Fibroblast of villous mesenchyme (primary cell): ENCODE measurements at places on chromosomes 6 and 20. TPM values are rescaled to one million over a fixed set of nuclear protein-coding genes. Genes with fewer than 3 reads are reported as not detected.

DNA sequence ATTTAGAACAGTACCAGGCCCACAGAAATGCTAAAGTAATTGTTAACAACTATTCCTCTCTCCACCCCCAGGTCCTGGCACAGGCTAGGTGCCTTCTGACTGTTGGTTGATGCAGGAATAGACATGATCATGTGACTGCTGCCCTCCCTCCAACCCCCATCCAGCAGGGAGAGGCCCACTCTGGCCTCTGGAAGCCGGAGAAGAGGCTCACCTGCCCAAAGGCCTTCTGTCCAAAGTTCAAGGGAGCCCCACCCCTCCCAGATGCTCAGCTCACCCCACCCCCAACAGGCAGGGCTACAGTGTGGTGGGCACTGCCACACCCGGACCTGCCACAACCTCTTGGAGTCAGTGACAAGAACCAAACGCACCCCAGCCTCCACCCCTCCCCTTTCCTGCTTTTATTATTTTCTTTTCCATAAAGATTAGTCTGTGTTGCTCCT is 26.9 kb upstream of the FOXP4 start:
- DNase-seq, result no peak

GRCh38 chr6:84453499-84453898 is 226.1 kb upstream of the CEP162 start:
- DNase-seq, result no peak

DNA sequence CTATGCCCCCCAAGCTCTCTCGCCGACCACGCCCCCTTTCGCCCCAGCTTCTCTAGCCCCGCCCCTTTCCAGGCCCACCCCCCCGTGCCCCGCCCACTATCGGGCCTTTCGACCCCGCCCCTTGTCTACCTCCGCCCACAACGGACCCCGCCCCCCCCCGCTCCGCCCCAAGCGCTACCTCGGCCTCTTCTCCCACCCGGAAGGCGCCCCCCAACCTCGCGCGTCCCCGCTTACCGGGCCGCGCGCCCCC is 200 bp downstream of the ZBTB22 start:
- DNase-seq, result no peak

- peak; percentile 27 for DNase-seq
These were observed 770 bp downstream of the KIF3B start for GRCh38 chr20:32278199-32278643.

GRCh38 chr6:1479095-1479494 is 89.7 kb downstream of the FOXF2 start:
- DNase-seq, result peak; percentile 73

GRCh38 chr6:8855411-8855810 is 420.1 kb upstream of the SLC35B3 start:
- DNase-seq, result no peak

- DNase-seq, result no peak
These were observed 33.3 kb upstream of the ADGRF4 start for GRCh38 chr6:47665112-47665511.

GRCh38 chr6:44332585-44332984 is 9.9 kb upstream of the SPATS1 start:
- DNase-seq, result no peak

DNA sequence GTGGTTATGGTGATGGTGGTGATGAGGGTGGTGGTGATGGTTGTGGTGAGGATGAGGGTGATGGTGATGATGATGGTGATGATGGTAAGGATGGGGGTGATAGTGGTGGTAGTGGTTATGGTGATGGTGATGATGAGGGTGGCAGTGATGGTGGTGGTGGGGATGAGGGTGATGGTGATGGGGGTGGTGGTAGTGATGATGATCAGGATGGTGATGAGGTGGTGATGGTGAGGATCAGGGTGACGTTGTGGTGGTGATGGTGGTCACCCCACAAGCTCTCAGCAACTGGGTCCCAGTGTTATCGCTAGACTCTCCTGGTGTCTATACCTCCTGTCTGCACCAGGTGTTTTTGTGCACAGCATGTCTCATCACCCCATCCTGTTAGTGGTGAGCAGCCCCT is 85.0 kb downstream of the TMEM242 start:
- DNase-seq, result no peak

GRCh38 chr6:150334790-150335783 is 33.7 kb upstream of the IYD start:
- DNase-seq, result peak; percentile 77

DNA sequence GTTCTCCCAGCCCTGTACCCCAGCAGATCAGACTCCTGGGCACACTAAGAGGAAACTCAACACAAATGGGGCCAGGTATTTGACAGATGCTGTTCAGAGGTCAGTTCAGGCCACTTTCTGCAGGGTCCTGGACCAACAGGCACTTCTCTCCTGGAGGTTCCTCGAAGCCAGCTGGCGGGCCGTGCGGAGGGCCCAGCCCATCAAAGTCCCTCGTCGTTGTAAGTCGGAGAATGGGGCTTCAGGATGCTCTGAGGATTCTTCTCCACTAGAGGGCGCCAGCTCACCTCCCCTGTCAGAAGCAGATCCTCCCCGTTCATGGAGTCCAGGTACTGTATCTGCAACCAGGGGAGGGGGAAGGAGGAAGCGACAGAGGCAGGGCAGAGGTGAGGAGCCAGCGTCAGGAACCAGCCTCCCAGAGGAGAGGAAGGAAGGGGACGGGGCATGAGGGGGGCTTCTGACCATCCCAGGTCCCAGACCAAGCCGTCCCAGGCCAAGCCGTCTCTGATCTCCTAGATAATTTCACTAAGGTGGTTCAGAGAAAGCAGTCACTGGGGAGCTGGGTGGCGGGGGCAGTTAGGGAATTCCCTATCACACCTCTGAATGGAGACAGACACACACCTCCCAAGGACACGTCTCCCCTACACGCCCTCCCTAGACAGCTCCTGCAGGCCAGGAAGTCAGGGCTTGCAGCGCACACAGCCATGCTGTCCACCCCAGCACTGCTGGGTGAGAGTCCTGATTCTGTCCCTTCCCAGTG is 11.7 kb upstream of the FAM83C start:
- peak; percentile 92 for DNase-seq

DNA sequence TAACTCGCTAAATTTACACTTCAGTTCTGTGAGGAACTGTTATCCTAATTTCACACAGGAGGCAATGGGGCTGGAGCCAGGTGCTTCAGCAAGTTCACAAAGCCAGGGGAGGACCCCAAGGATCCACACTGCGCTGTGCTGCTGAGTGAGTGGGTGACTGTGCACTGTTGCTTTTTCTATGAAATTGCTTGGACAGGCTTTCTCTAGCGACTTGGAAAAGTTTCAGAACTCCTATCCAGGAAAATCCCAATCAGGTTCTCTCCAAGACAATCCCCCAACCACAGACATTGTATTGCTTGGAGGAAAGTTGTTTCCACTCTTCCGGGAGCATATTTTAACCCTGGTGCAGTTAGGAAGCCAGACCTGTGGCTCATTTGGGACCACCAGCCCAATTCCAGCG is 175.9 kb upstream of the CST7 start:
- no peak for DNase-seq

GRCh38 chr6:96907498-96907897 is 9.8 kb upstream of the NDUFAF4 start:
- no peak for DNase-seq

DNA sequence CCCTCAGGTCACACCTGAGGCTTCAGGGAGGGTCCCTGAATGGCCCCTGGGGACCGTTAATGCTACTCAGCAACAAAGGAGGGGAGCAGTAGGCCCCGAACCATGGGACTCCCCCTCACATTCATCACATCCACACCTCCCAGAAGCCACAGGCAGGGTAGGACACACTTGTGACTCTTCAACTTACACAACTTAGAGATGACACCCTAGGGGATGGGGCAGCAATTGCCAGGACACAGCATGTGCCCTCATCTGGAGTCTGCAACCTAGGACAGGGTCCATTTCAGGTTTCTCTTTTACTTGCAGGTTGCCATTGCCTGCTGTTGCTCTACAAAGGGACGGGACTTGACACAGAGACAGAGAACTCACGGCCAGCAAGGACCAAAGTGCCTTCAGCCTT is 770 bp downstream of the ULBP3 start:
- DNase-seq, result no peak

DNA sequence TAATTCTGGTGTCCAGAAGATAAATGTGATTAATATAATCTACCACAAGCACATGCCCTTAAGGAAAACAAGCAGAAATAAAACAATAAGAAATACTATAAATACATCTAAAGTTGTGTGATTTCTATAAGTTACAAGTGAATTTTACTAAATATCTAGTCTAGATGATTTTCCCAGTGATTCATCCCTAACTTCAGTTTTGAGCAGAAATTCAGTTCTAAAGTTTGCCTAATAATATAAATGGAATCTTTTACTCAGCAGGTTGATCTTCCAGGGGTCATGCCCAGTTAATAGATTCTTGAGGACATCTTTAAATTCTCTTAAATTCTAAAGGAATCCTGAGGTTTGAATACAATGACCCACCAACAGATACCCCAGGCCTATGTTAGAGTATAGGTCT is 37.3 kb downstream of the PDE7B start:
- no peak for DNase-seq

DNA sequence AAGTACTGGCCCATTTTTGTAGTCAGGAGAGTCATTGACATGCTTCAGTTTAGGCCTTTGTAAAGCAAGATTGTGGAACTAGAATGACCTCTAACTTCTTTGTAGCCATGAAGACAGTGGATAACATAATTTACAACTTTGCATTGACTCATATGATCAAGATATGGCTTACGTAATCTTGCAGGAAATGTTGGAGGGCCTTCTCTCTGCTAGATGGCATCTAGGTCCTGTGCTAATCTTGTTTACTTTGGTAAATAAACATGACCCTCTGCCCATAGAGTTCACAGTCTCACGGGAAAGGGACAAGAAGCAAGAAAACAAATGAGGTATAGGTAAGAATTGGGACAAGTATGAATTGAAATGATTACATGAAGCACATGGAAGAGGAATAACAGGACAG is 355.2 kb upstream of the ARID1B start:
- peak; percentile 22 for DNase-seq

DNA sequence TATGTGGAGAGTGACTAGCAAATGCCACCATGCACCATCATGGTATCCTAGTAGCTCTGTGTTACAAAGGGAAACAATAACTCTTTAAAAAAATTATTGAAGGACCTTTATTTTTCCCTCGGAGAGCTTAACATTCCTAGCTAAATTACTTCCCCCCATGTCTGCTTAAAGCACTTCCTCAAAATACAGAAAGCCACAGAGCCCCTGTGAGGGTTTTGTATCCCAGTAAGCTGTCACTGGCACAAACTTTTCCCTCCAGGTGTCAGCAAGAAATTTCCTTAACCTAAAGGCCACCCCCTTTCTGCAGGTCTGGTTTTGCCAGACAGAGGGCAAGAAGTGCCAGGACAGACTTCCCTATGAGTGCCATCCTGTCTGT is 340.0 kb upstream of the PRDM1 start:
- no peak for DNase-seq

- peak; percentile 8 for DNase-seq
These were observed 1035.3 kb upstream of the GJE1 start for GRCh38 chr6:141097471-141097870.

DNA sequence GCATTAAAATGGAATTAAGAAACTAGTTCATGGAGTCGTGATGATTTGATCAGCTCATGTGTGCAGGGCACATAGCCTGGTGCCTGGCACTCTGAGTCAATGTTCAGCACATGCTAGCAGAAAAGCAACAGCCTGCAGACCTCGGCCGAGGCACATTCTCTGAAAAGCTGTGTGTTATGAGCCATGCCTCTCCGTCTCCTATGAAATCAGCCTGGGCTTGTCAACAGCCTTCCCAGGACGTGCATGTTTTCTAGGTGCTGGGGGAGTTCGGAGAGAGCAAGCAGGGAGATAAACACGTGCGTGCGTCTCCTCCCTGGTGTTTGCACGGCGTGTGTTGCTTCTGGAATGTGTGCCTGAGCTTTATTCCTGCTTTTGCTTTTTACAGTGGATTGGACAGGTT is 207.8 kb upstream of the KCNG1 start:
- no peak for DNase-seq

DNA sequence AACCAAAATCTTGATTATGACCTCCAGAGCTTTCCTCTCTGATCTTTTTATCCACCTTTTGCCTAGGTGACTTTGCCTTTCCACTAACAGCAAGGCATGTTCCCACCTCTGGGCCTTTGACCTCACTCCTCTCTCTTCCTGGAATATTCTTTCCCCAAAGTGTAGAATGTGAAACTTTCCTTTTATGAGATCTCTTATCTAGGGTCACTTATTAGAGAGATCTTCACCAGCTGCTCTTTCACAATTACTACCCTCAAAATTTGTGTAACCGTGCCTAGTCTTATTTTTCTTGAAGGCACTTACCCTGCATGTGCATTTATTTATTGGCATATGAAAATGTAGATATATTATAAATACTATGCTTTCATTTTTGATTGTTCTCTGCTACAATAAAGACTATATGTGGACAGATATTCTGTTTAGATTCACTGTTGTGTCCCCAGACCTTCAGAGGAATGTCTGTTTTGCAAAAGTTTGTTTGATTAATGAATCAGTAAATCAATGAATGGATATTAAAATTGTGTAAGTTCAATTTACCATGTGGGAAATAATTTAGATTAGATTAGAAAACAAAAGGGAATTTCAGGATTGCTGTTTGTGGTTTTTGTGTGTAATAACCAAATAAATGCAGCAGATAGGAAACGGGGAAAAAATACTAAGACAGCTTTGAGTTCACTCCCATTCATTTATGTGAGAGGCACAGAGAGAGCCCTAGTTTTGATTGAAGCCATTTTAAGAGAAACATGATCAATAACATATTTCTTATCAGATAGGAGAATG is 207.0 kb downstream of the ADGB start:
- peak; percentile 73 for DNase-seq

GRCh38 chr6:26250698-26251044 is 114.3 kb upstream of the BTN3A2 start:
- DNase-seq, result no peak

DNA sequence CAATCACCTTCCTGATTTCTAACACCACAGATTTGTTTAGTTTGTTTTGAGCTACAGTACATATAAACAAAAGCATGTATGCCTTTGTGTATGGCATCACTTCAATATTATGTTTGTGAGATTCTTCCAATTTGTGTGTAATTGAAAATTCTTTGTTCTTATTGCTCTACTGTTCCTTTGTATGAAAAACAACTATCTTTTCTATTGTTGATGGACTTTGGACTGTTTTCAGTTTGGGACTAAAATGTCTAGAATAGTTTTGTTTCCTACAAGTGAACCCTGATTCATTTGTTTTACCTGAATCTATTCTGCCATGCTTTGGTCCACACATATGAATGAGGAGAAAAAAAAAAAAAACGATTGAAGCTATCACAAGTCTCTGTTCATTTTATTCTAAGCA is 21.2 kb upstream of the ZNF184 start:
- no peak for DNase-seq

GRCh38 chr6:11710311-11710761 is 68.3 kb downstream of the ADTRP start:
- no peak for DNase-seq

Gene ZBTB24
- 8.1 and 10.4 TPM in 2 replicates for total RNA-seq

Gene ZNF133
- total RNA-seq, result 18.1 and 19.3 TPM in 2 replicates

Gene ARFGEF3
- total RNA-seq, result under 0.01 TPM in 2 replicates

Gene MEP1A
- total RNA-seq, result not detected in 2 replicates

Gene MAP7
- 0.64 and 1.3 TPM in 2 replicates for total RNA-seq

Gene HAO1
- not detected in 2 replicates for total RNA-seq

Gene STK38
- 32.9 and 55.3 TPM in 2 replicates for total RNA-seq

Gene METTL24
- total RNA-seq, result 0.32 TPM in 1 of 2 replicates, not detected in the other

Gene MMP24
- total RNA-seq, result 0.32 and 0.43 TPM in 2 replicates

Gene HLA-DQB2
- not detected in 2 replicates for total RNA-seq

Gene TOX2
- total RNA-seq, result 0.43 and 1.9 TPM in 2 replicates
